ENCODE measurements at places on chromosomes 3 and 15.

DNA sequence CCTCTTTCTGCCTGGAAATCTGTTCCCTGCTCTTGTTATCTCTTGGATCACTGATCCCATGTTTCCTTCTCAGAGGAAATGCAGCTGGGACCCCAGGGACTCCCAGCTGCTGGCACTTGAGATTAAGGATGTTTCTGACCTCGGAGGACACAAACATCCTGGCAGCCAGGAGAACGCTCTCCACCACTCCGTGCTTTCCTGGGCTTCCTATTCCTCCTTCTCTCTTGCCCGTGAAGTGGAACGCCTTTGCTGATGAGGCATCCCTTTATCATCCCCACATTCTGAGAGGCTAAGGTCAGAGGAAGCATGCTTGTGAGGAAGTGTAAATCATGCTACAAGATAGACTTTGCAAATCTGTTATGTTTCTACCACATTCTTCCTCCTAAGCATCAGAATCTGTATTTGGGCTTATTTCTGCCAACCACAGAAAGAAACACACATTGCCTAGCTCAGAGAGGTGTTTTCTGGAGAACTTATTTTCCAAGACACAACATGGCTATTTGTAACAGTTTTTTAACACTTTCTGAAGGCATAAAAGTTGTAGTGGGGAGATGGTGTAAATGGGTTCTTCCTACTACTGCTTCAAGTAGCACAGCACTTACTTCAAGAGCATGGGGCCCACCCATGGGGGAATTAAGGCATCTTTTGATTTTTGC, 25.6 kb upstream of the LDHAL6B start:
- H3K36me3 ChIP-seq = no peaks in the 10 kb centered on the region
- no peak for DNase-seq
- H3K27me3 ChIP-seq = peaks cover 10% of the 10 kb centered on the region
- no peak overlapping the region for H3K27ac ChIP-seq

DNA sequence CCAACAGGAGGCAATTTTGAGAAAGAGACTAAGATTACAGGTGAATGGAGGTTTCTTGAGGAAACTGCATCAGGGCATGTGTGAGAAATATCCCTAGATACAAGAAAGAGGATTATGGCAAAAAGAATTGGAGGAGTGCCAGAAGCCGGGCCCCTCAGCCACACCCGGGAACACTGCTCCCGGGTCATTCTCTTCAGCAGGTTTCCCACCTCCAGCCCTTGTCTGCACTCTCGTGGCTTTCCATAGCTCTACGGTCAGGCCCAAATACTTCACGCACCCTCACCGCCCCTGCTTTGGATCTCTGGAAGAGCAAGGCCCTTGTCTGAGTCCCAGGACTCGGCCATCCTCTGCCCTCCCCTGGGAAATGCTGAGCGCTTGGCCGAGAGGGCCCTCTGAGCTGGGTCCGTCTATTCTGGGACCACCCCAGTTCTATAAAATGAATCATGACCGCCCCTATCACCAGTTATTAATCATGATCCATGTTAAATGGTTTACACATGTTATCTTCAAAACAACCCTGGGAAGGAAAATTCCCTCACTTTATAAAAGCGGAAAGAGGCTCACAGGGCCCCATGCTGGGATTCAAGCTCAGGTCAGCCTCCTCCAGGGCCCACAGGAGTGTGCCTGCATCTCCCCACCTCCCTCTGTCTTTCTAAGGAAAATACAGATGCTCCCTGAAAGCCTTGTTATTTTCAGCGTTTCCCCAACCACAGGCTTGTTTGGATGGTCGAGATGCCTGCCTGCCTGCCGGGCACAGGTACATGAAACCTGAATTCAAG, 38.8 kb upstream of the SPTBN5 start:
- H3K27ac ChIP-seq = peak overlapping the region; percentile 100
- DNase-seq = no peak

DNA sequence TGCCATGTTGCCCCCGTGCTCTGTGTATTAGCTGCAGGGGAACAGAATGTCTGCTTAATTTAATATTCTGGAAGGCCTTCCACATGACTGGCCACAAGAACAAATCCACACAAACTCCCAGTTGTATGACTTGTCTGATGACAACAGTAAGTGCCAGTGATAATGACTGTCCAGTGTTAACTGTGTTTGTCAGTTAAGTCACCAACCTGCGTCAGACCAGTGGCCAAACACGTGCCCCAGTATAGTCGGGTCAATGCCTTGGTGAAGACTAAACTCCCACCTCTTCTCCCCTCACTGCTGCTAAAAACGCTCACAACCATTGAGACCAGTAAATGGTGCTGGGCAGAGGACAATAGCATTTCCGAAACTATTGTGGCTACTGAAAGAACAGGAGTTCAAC, 9.8 kb upstream of the ATP13A5 start:
- H3K4me1 ChIP-seq = no peaks in the 10 kb centered on the region
- no peak overlapping the region for H3K27ac ChIP-seq
- H3K4me3 ChIP-seq = no peak overlapping the region

- no peaks in the 10 kb centered on the region for H3K27me3 ChIP-seq
- DNase-seq = no peak
- no peak overlapping the region for H3K4me3 ChIP-seq
- peaks cover 6% of the 10 kb centered on the region for H3K36me3 ChIP-seq
Observed at GRCh38 chr3:32249184-32249782, 10.8 kb downstream of the CMTM8 start.

GRCh38 chr3:111112913-111113312, 41.3 kb downstream of the NECTIN3 start:
- no peaks in the 10 kb centered on the region for H3K27me3 ChIP-seq

DNA sequence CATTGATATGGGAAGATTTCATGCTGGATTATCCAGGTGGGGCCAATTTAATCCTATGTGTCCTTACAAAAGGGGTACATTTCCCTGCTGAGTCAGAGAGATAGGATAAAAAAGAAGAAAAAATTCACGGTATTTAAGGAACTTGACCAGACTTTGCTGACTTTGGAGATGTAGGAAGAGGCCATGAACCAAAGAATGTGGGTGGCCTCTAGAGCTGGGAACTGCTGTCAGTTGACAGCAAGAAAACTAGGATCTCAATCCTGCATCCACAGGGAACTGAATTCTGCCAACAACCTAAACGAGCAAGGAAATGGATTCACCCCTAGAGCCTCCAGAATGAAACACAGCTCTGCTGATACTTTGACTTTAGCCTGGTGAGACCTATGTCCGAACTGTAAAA, 148.1 kb upstream of the SLC24A5 start:
- H3K27me3 ChIP-seq = peaks cover 2% of the 10 kb centered on the region
- no peak overlapping the region for H3K27ac ChIP-seq
- no peaks in the 10 kb centered on the region for H3K4me1 ChIP-seq
- DNase-seq = no peak
- no peak overlapping the region for H3K4me3 ChIP-seq
- H3K36me3 ChIP-seq = no peaks in the 10 kb centered on the region

- H3K27me3 ChIP-seq = peaks cover 5% of the 10 kb centered on the region
- H3K36me3 ChIP-seq = no peaks in the 10 kb centered on the region
- H3K4me1 ChIP-seq = no peaks in the 10 kb centered on the region
- H3K27ac ChIP-seq = no peak overlapping the region
- no peak overlapping the region for H3K4me3 ChIP-seq
Observed at GRCh38 chr3:44070841-44071546, 170.7 kb upstream of the TOPAZ1 start.

Data from activated CD4-positive, alpha-beta T cell treated with anti-CD3 and anti-CD28 coated beads for 36 hours (primary cell).